Bronchial smooth muscle cell (primary cell): ENCODE measurements at places on chromosomes 1 and 21. TPM values are rescaled to one million over a fixed set of nuclear protein-coding genes. Genes with fewer than 3 reads are reported as not detected.

TMEM82 gene
- not detected in 2 replicates for total RNA-seq

LHX8 gene
- total RNA-seq: not detected in 2 replicates

KISS1 gene
- total RNA-seq: not detected in 2 replicates

PTGER3 gene
- total RNA-seq: 0.47 and 2.6 TPM in 2 replicates

HPCA gene
- 0.43 TPM in 1 of 2 replicates, not detected in the other for total RNA-seq
